NCI-H2029 (cell line): ENCODE measurements at places on chromosomes 13 and 19.
A peak's percentile ranks its signal among the peaks of the same experiment; 100 is the strongest.

GRCh38 chr13:66482836-66483235, 747.3 kb downstream of the PCDH9 start:
- DNase-seq: no peak

- DNase-seq: no peak
Measured at GRCh38 chr19:54336893-54337857, 1.8 kb downstream of the LILRA4 start.

- no peak for DNase-seq
Measured at GRCh38 chr13:59771272-59771671, 392.5 kb downstream of the DIAPH3 start.

- no peak for DNase-seq
Measured at GRCh38 chr13:25180775-25181537, 8.9 kb upstream of the AMER2 start.

DNA sequence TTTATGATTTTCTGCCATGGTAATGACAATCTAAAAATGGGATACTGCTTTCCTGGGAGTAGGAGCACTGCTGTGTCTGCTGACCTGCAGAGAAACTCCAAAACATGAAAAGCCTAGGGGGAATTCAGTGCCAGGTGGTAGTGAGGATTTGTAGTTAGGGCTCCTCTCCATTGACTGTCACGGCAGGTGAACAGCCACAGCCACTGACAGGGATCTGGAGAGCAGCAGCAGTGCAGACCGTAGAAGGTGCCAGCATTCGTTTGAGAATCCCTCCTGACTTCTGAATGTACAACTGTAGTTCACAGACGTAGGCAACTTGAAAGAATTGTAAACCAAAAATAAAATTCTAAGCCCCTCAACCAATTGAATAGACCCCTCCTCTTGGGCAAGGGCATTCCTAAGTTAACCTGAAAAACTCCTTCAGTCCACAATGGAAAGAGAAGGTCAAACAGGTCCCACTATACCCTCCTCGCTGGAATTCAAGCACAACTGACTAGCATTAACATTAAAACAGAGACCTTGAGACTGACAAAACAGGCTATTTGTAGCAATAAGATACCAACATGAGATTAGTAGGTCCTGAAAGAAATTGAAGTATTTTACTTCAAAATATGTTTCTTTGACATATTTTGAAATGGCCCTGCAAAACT, 1328.8 kb downstream of the OLFM4 start:
- no peak for DNase-seq

DNA sequence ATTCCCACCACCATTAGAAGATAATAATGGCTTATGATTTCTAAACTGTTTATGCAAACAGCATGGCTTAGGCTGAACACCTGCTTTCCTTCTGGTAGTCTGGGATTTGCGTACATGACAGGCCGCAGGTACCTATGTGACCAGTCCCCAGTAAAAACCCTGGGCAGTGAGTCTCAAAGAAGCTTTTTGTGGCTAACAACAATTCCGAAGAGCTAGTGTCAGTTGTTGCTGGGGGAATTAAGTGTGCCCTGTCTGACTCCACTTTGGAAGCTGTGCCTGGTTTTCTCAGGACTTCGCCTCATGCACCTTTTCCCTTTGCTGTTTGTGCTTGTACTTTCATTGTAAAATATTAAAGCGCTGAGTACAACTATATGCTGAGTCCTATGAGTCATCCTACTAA, 250.2 kb upstream of the MIR17HG start:
- DNase-seq: no peak

DNA sequence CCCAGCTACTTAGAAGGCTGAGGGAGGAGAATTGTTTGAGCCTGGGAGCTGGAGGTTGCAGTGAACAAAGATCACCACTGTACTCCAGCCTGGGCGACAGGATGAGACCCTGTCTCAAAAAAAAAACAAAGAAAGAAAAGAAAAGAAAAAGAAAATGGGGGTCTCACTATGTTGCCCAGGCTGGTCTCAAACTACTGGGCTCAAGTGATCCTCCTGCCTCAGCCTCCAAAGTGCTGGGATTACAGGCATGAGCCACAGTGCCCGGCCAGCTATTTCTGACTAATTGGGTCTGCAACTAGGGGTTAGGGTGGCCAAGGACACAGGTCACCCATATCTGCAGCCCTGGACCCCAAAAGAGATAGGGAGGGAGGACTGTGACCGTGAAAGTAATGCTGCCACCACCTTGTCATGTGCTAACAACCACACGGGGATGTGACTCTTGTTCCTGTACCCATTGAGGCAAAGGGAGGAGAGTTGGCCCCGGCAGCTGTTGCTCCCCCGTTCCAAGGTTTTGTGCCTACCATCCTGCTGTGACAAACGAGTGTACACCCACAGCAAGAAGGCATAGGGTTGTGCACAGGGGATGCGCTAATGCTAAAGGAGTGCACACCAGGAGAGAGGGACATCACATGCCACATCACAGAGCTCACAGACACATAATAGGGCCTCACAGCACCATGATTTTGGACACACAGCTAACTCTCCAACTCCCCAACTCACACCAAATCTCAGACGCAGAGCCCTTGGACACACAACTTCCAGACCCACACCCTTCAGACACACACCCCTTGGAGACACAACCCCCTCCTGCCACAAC, 619 bp downstream of the MEF2B start:
- DNase-seq: no peak

DNA sequence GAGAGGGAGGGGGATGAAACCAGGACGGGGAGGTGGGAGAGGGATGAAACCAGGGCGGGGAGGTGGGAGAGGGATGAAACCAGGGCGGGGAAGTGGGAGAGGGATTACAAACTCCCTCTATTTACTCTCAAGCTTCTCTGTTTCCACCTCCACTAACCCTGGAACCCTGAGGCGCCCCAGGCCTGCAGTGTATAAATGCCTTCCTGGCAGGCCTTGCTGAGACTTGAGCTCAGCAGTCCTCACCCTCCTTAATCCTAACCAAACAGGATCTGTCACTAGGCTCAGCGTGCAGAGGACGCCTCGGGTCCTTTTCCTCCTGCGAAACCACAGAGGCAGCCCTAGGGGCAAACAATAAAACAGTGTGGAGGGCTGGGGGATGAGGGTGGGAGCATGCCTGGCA, 32.1 kb upstream of the OR1M1 start:
- no peak for DNase-seq

GRCh38 chr13:97139691-97140090, 82.4 kb upstream of the MBNL2 start:
- DNase-seq: no peak

- DNase-seq: no peak
Measured at GRCh38 chr19:29482855-29483640, 42.7 kb upstream of the VSTM2B start.

GRCh38 chr19:39671739-39672363, 16.1 kb downstream of the LGALS16 start:
- DNase-seq: peak; percentile 69

- no peak for DNase-seq
Measured at GRCh38 chr13:104320446-104320845, 1254.2 kb upstream of the SLC10A2 start.

DNA sequence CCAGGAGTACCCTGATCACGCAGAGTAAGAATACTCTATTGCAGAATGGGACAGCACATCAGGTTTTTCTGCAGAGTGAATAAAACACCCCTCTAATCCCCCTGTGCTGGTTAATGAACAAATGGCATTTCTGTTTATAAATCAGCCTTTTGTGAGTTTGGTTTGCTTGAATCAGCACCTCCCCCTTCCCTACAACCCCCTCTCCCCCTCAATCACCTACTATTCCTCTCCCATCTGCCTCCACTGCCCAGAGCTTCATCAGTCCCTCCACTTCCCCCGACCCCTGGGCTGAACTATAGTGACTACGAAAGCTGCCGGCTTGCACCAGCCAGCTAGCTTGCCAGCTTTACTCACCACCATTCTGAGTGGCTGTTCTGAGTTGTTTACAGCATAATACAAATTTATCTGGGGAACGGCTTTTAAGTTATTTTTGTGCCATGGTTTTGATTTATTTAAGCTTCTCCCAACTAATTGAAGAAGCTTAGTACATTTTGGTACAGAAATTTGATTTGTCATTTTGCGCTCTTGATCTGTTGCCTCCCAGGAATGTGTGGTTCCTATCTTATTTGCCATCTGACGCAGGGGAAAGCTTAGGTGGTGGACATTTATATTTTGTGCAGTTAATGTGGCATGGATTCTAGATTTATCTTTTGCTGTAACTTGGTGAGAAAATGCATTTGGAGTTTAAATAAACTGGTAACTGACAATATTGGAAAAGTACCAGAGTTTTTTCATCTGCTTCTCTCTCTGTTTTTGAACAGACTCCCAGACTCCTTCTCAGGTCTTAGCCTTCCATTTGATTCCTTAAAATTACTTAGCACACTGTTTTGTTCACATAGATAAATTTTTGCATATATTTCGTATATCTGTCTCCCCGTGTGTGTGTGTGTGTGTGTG, 41.7 kb upstream of the WDFY2 start:
- DNase-seq: no peak

- no peak for DNase-seq
Measured at GRCh38 chr13:58680115-58680514, 1048.6 kb downstream of the PCDH17 start.

DNA sequence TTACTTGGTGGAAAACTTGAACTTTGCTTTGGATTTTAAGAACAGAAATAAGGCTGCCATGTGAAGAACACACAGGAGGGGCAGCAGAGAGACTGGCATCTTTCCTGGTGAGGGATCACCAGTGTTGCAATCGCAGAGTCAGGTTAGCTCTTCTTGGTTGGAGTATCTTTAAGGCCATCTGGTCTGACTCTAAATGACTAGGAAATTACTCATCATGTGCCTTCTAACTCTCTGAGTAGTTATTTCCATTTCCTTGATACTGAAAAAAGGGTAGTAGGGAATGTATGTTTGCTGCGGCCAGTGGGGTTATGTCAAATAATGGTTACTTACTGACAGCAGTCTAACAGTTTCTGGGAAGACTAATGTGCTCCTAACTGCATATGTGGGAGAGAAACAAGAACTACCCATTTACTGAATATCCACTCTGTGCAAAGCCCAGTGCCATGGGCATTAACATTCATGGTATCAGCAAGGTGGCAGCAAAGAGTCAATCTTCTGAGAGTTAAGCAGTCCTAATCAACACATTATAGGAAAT, 122.1 kb downstream of the COG6 start:
- no peak for DNase-seq

- DNase-seq: no peak
Measured at GRCh38 chr19:42657556-42657955, 62.8 kb upstream of the CEACAM8 start.

GRCh38 chr13:98406427-98406826, 170.5 kb downstream of the STK24 start:
- no peak for DNase-seq

DNA sequence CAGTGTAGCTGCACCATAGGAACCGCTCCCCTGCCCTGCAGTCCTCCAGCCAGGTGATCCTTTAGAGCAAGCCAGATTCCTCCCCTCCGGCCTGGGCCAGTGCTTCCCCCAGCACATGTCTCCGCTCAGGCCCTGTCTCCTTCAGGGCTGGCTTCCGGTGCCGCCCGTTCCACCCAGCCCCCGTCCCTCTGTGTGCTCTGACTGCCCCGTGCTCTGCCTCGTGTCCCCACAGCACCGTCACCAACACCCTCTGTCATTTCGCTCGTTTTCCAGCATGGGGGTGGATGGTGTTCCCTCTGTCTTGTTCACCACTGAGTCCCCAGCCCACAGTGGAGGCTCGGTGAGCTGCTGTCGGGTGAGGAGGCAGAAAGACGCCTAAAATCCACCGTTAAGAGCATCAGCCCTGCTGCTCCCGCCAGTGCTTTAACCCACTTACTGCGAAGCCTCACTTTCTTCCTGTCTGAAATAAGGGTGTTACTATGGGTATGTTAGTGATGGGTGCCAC, 54.5 kb downstream of the TSSK6 start:
- DNase-seq: no peak

- DNase-seq: no peak
Measured at GRCh38 chr19:31338069-31338776, 11.0 kb downstream of the TSHZ3 start.

DNA sequence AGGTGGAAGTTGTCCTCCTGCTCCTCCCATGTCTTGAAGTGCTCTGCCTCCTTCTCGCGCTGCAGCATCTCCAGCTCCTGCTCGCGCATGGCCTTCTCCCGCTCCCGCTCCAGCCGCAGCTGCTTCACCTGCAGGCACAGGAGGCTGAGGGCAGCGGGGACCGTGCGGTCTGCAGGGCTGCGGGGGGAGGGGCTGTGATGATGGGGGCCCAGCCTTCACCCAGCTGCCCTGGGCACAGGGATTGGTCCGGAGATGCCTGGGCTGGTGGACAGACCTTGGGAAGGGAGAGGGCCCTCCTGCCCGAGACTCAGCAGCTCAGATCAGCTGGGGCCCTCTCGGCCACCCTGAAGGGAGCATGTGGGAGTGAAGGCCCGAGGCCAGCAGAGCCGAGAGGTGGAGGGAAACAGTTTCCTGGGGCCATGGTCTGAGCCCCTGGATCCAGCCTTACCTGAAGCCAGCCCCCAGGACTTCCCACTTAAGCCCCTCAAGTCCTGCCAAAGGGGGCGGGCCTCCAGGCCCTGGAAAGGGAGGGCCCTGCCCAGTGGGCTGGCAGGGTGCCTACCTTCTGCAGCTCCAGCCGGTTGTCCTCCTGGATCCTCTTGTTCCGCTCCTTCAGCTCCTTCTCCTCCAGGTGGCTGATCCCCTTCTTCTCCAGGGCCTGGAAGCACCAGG, 6.3 kb downstream of the CACTIN start:
- DNase-seq: no peak

DNA sequence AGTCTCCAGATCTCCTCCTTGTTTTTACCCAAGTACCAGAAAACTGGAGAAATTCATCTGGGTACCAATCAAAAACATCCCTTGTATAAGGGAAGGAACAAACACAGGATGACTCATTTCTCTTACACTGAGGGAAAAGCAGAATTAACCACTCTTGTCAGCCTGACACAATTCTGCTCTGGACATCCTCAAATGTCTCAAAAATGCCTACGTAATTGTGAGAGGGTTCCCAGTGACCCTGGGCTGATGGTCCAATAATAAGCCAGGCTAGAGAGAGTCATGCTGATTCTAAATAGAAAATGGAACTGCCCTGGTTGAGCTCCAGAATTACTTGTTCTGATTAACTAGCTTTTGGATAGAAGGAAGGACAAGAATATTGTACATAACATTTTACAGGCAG, 14.5 kb downstream of the ZNF708 start:
- DNase-seq: no peak

DNA sequence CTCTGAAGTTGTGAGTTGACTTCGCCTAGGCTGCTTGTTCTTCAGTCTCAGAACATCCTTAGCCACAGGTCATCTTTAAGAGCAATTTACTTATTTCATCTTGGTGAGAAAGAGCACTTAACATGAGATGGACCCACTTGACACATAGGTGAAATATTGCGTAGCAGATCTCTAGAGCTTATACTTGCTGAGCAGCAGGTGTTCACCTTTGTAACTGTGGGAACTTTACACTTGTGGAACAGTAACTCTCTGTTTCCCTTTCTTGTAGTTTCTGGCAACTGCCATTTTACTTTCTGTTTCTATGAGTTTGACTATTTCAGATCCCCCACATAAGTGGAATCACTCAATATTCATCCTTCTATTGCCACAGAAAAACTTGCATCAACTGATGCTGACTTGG, 95.7 kb downstream of the SLC10A2 start:
- DNase-seq: no peak

- no peak for DNase-seq
Measured at GRCh38 chr19:7743425-7743841, 3.9 kb downstream of the CD209 start.

- no peak for DNase-seq
Measured at GRCh38 chr13:79660361-79660760, 179.4 kb downstream of the NDFIP2 start.

- DNase-seq: peak; percentile 28
Measured at GRCh38 chr19:17424743-17425365, 5.0 kb downstream of the MVB12A start.

GRCh38 chr19:18456974-18457373, 19.0 kb upstream of the ISYNA1 start:
- DNase-seq: no peak
